ENCODE measurements at places on chromosomes 13 and 19.

DNA sequence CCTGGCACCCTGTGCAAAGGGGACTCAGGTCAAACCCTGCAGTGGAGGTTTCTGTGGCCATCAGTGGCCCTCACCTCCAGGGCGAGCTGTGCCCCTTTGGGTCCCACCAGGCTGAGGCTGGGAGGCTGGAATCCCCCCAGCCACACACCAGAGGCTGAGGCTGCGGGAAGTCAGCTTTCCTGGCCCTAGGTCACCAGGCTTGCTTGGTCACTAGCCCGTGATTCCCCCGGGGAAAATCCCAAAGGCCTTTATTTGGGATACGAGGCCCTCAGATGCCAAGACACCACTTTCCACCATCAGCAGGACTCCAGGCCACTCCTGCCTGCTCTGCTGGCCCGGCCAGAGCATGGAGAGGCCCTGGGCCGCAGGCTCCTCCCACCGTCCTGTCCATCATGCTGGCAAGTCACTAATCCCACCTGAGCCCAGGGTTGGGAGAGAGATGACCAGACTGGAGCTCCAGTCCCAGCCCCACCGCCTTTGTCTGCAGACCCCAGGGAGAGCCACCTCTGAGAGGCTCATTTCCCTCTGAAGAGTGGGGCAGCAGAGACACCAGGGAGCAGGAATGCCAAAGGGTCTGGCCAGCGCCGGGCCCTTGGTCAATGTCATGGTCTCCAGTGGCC lies 4.7 kb downstream of the NKPD1 start:
- DNase-seq, result no peak

DNA sequence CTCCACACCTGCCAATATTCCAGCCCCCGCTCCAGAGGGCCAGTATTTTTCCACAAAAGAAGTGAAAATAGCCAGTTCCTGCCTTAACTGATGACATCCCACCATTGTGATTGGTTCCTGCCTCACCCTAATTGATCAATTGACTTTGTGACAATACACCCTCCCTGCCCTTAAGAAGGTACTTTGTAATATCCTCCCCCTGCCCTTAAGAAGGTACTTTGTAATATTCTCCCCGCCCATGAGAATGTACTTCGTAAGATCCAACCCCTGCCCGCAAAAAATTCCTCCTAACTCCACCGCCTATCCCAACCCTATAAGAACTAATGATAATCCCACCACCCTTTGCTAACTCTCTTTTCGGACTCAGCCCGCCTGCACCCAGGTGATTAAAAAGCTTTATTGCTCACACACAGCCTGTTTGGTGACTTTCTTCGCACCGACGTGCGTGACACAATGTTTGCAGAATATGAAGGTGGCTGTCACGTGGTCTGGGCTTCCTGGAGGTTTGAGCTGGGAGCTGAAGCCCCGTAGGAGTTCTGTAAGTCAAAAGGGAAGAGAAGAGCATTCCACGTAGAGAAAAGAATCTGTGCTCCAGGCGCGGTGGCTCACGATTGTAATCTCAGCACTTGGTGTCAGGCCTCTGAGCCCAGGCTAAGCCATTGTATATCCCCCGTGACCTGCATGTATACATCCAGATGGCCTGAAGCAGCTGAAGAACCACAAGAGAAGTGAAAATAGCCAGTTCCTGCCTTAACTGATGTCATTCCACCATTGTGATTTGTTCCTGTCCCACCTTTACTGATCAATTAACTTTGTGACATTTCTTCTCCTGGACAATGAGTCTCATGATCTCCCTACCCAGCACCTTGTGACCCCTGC lies 6.2 kb upstream of the FUT3 start:
- DNase-seq, result no peak

DNA sequence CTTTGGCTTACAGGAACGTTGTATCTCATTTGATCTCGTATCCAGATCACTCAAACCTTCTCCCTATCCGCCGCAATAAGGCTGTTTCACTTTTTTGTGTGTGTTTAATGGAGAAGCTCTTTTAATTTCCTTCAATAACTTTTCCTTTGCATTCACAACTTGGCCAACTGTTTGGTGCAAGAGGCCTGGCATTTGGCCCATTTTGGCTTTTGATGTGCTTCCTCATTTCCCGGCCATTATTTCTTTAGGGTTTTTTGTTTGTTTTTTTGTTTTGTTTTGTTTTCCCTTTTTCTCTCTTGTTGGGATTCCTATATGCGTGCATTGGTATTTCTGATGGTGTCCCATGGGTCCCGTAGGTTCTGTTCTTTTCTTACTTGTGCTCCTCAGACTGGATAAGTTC lies 6.1 kb upstream of the UPF3A start:
- no peak for DNase-seq

DNA sequence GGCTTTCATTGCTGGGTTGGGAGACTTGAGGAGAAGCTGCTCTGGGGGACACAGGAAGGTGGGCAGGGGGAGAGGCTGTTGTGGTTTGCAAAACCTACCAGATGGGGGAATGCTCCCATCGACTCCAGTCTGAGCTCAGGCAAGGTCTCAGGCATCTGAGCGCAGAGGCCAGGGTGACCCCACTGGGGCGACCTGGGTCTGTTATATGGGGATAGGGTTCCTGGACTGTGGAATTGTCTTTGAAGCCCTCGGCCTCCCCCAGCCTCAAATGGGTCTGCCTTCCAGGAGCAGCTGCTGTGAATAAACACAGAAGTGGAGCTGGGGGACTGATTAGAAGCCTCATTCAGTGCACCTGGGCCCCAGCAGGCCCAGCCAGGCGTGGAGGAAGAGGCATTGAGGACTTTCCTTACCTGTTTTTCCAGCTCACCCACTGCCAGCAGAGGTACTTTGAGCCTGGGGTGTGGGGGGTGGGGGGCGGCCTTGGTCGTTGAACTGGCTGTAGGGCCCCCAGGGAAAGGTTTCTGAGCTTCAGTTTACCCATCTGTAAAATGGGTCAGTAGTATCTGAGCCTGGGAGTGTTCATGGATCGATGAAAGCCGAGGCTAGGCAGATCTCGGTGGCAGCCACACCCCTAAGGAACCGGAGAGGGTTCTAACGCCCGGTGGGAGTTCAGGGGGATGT lies 1.4 kb downstream of the CERS4 start:
- no peak for DNase-seq

DNA sequence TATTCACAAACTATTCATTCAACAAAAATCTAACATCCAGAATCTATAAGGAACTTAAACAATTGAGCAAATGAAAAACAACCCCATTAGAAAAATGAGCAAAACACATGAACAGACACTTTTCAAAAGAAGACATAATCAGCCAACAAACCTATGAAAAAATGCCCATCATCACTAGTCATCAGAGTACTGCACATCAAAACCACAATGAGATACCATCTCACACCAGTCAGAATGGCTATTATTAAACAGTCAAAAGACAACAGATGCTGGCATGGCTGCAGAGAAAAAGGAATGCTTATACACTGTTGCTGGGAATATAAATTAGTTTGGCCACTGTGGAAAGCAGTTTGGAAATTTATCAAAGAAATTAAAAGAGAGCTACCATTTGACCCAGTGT lies 487.6 kb downstream of the GPC6 start:
- no peak for DNase-seq

Measured in BJ (cell line).